Skeletal muscle cell (primary cell): ENCODE measurements at places on chromosomes 11 and 22.
A peak's percentile ranks its signal among the peaks of the same experiment; 100 is the strongest.

DNA sequence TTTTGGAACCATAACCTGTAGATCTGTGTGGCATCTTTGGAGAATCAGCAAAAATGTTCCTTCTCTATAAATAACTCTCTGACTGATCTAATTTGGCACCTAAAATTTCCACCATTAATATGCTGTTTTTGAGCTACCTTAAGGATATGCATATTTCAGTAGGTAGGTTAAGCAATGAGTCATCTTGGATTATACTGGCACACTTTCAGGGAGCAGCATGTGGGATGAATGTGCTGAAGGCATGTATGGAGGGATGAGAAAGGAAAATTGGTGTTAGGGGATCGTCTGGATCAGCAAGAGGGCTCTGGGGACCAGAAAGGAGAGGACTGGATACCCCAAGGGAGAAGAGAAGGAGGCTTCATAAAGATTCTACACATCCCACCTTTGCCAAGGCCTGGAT, 44.6 kb upstream of the ELF5 start:
- DNase-seq, result no peak

DNA sequence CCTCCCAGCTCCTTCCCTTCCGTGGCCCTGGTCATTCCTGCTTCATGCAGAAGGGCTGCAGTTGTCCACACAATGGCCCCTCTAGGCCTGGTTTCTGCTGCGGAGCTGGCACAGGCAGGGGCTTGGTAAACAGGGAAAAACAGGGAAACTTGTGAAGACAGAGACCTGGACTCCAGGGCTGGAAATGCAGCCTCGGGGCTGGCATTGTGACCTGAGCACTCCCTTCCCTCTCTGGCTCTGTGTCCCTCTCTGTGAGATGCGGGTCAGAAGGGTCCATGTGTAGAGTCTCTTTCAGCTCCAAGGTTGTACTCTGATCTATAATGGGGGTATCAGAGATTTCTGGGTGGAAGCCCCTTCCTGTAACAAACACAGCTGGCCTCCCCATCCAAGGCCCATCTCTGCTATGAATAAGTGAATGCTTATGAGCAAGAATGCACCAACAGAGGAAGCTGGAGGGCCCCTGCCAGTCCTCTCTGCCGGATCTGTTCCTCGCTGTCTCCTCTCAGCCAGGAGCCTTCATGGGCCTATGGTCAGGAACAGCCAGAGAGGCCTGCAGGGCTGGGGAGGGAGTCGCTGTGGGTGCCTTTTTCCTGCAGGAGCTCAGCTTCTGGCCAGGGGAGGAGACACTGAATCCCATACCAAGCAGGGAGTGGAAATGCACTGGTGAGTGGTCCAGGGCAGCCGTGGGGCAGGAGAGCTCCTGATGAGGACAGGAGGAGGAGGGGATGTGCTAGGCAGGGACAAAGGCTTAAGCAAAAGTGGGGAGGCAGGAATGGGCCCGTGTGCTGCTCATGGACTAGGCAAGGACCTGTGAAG, 6.7 kb upstream of the DERL3 start:
- DNase-seq, result no peak

DNA sequence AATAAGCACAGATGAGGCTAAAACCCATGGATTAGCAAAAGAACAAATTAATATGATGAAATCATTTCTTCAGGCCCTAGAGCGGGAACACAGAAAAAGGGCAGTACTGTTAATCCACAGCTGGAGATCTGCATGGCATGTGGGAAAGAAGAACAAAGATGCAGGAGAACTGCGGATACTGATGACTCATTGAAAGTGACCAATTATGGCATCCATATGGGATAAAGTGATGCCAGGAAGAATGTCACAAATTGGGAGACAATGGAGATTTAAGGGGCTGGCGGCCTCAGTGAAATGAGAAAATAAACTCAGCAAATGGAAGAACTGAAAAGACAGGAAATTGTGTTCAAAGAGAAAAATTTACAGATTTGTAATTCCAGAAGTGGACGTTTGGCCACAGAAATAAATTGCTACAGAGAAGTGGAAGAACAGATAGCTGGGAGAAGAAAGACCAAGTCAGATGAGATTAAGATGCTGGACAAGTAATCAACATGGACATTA, 39.4 kb downstream of the SIK3 start:
- DNase-seq, result no peak

- no peak for DNase-seq
Measured at GRCh38 chr22:31295831-31296657, 3.8 kb upstream of the PIK3IP1 start.

GRCh38 chr11:64080390-64080789, 44.7 kb downstream of the FLRT1 start:
- DNase-seq, result no peak

DNA sequence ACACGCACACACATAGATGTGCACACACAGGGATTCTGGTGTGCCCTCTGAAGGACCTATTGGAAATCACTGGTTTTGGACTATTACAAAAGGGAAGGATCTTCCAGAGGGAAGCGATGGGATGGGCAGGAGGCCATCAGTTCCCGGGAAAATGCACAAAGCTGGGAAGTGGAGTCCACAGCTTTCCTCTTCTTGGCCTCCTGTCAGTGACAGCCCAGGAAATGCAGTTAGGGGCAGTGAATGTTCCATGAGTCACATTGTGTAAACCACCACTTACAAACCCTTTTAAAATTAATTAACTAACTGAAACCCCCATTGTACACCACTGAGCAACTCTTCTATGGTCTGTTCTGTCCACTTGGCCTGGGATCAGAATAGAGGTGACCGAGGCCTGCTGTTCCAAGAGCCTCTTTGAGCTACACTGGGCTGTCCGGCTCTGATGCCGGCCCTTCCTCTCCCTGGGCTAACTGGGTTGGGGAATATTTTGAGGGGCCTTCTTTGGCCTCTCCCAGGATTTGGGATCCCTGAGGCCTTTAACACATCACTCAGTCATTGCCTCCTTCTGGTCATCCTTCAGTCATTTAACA, 137.7 kb downstream of the FEZ1 start:
- DNase-seq, result no peak

GRCh38 chr11:16737818-16738192, 642 bp upstream of the C11orf58 start:
- no peak for DNase-seq

DNA sequence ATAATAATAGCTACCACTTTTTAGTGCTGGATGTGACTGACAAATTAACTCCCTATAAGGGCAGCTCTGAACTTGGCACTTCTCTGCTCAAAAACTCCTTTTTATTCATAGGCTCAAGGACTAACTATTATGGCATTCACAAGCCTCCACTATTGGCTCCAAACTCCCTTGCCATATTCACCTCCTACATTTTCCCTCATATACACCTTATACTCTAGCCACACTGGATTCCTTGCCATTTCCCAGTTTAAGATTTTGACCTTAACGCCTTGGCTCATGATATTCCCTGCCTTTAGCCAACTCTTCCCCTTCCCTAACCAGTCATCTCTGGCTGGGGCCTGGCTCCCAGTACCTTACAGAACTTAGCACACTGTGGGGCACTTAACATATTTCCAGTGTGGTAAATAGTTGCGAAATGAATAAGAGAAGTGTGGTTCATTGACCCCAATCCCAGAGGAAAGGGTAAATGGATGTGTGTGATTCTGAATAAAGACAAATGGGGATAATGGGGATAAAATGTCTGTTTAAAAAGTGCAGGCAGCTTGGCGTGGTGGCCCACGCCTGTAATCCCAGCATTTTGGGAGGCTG, 40.0 kb upstream of the SORL1 start:
- no peak for DNase-seq

- DNase-seq, result no peak
Measured at GRCh38 chr22:45877651-45878050, 99.3 kb downstream of the WNT7B start.

DNA sequence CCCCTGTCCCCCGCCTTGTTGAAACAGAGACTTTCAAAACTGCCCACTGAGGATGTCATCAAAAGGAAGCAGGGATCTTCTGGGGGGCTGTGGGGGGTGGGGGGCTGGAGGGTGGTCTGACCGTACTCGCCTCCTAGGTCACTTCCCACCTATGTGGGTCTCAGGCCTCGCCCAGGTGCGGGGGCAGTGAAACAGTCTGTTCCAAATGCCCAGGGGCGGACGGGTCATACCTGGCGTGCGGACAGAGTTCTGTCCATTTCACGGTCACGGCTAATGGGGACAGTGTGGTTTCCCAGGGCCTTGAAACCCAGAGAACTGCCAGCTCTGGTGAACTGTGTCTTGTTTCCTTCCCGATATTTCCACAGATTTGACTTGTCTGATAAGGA, 27.2 kb downstream of the ANO1 start:
- no peak for DNase-seq

DNA sequence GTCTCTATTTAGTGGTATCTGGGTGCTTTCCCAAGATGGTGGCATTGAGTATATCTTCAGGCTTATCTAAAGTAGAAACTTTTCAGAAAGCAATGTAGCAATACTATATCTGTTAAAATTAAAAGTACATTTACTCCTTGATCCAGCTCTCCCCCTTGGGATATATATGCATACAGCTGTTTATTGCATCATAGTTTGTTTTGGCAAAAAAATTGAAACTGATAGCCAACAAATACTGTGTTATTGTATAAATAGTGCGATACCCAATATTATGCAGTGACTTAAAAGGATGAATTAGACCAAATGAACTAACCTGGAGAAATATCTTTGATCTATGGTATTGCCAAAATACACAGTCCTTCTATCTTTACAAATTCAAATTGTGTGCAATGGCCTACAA, 8.4 kb upstream of the OR10A3 start:
- no peak for DNase-seq

DNA sequence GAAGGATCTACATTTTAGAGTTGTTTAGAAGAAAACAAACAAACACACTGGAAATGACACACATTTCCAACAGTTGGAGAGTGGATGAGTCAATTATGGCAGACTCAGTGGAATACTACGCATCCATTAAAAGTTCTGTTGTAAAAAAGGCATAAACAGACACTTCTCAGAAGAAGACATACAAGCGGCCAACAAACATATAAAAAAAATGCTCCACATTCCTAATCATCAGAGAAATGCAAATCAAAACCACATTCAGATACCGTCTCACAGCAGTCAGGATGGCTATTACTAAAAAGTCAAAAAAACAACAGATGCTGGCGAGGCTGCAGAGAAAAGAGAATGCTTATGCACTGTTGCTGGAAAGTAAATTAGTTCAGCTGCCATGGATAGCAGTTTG, 298.2 kb downstream of the DDX10 start:
- DNase-seq, result no peak

GRCh38 chr11:121311373-121311772, 18.8 kb downstream of the SC5D start:
- no peak for DNase-seq

GRCh38 chr11:85745626-85746025, 59.6 kb upstream of the CCDC89 start:
- DNase-seq, result no peak

DNA sequence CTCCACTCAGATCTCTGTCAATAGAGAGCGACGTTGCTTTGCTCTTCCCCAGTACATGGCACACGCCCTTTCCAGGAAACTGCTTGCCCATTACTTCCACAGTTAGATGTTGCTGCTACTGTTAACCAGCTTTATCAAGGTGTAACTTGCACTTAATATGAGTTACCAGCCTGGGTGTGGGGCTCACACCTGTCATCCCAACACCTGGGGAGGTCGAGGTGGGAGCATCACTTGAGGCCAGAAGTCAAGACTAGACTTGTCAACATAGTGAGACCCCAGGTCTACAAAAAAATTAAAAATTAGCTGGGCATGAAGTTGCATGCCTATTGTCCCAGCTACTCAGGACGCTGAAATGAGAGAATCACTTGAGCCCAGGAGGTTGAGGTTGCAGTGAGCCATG, 177.1 kb upstream of the B3GAT1 start:
- no peak for DNase-seq

- no peak for DNase-seq
Measured at GRCh38 chr11:60821827-60822599, 19.9 kb upstream of the CCDC86 start.

DNA sequence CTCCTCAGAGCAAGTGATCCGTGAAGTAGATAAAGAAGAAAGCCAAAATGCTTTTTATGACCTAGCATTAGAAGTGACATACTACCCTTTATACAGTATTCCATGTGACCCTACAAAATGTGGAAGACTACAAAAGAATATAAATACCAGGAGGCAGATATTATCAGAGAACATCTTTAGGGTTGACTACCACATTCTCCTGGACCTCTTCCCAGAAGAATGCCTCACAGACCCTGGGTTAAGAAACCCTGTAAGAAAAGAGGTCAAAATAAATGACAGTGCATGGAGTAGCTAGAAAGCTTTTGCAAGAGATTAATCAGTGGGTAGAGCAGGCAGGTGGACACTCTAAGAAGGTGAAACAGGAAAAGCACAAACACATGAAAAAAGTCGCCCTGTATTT, 69.2 kb downstream of the FANCF start:
- DNase-seq, result no peak

GRCh38 chr11:93659196-93659595, 2.3 kb upstream of the CEP295 start:
- no peak for DNase-seq

DNA sequence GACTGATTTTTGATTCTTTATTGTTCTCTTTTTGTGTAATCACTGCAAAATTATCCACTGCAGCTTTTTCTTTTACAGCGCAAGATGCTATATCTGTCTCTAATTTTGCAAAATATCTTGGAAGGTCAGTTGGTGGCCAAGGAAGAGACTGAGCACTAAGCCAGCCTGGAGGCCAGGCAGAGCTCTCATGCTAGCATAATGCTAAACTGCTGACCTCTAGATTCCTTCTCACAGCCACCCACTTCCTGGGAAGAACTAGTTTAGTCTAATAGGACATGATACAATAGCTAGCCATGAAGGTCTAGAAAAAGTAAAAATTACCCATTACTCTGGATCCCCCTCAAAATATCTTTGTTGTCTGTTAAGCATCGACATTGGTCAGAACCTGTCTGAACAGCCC, 227.2 kb upstream of the ARHGAP20 start:
- peak; percentile 6 for DNase-seq

- DNase-seq, result no peak
Measured at GRCh38 chr11:15602785-15603567, 488.3 kb downstream of the INSC start.

- DNase-seq, result peak; percentile 25
Measured at GRCh38 chr11:57711414-57712255, at the start of gene MED19. TSS of gene MED19 (minus strand) at chr11:57712215. CDS start at chr11:57712179, 36 bp downstream.

DNA sequence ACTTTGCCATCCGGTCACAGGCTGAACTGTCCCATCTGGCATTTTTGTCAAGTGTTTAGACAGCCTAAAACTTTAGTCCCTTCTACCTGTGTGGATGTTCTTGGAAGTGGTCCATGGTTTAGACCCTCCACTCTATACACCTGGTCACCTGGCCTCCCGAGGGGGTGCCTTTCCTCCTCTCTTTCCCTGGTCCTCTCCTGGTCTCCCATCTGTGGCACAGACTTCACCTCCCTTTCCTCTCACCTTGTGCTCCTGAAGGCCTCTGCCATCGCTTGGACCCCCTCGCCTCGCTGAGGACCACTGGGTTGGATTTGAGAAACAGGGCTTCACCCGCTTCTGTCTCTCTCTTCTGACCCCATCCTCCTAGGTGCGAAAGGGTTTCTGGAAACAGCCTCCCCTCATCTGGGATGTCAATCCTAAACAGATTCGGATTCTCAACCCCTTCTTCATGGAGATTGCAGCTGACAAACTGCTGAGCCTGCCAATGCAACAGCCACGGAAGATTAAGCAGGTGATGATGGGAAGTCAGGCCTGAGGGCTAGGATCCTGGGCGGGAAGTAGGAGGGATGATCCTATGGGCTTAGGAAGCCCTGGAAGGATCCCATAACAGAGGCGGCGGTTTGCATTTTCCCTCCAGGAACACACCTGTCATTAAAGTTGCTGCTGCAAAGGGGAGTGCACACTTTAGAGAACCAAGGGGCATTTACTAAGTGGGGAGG, 53.6 kb downstream of the ST3GAL4 start:
- no peak for DNase-seq
